ENCODE measurements at places on chromosomes 2 and 18.
A peak's percentile ranks its signal among the peaks of the same experiment; 100 is the strongest.

DNA sequence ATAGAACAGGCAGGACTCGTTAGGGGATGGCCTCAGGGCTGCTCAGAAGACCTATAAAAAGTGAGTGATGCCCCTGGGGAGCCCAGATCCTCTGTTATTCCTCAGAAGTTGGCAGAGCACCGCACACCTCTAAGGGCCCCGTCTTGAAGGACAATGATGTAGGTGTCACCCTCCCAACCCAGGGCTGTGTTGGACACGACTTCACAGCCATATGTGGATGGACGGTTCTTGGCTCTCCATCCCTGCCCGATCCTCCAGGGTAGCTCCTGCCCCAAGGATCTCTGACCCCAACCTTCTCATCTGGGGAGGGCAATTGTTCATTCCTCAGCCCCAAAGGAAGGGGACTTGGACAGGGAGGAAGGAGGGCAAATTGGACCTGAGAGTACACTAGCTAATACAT lies 246.1 kb downstream of the DYSF start:
- peak; percentile 25 for DNase-seq

- no peak for DNase-seq
Measured at GRCh38 chr2:8685697-8686358, 4.0 kb downstream of the ID2 start.

DNA sequence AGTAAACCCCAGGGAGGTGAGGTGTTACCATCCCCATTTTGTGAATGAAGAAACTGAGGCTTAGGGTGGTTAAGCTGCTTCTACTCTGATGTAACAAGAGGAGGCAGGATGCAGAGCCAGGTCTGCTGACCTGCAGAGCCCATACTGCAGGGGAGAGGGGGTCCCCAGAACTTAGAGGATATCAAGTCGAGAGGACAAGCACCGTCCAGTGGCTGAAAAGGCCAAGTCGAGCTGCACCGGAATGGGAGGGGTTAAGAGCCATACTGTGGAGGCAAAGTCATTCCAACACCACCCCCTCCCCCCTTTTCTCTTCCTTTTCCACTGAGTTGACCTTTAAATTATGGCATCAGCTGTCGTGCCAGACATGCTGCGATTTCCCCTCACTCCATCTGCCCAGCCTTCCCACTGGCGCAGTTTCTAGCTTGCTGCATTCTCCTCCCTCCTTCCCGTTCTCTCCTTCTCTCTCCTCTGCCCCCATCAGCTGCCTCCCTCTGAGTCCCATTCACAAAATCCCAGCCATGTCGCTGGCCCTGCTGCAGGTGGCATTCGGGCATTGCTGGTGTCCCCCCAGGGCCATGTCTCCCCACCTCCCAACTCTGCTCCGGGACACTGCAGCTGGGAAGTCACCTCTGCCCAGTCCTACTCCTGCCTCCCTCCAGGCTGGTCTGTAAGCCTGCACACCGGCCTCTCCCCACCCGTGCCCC lies 346.9 kb downstream of the DYSF start:
- DNase-seq, result no peak

GRCh38 chr2:201452058-201452921 lies 750 bp downstream of the STRADB start:
- DNase-seq, result no peak

DNA sequence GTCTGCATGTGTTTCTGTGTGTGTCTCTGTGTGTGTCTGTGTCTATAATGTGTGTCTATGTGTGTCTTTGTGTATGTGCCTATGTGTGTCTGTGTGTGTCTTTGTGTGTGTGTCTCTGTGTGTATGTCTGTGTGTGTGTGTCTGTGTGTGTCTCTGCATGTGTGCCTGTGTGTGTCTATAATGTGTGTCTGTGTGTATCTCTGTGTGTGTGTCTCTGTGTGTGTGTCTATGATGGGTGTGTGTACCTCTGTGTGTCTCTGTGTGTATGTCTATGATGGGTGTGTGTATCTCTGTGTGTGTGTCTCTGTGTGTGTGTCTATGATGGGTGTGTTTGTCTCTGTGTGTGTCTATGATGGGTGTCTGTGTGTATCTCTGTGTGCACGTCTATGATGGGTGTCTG lies 126.2 kb upstream of the GPC1 start:
- no peak for DNase-seq

DNA sequence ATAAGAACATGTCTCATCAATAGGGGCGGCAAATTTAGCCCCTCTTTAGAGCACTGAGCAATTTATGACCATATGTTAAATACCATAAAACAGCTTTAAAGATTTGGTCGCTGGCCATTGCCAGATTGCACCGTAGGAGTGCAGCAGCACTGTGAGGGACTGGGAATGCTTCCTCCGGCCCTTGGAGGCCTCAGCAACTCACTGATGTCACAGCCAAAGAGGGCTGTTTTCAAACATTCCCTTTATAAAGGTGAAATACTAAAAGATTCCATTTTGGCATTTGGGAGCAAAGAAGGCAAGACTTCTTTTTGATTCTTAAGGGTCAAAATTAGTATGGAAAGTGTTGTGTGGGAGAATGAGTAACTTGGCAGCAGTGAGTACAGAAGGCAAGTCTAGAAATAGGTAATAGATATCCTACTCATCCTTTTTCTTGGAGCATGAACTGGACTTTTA lies 63.7 kb downstream of the BABAM2 start:
- DNase-seq, result no peak

- DNase-seq, result no peak
Measured at GRCh38 chr2:233202531-233202944, 48.9 kb upstream of the ATG16L1 start.

GRCh38 chr2:230160112-230160660 lies 59.6 kb downstream of the SP110 start:
- no peak for DNase-seq

DNA sequence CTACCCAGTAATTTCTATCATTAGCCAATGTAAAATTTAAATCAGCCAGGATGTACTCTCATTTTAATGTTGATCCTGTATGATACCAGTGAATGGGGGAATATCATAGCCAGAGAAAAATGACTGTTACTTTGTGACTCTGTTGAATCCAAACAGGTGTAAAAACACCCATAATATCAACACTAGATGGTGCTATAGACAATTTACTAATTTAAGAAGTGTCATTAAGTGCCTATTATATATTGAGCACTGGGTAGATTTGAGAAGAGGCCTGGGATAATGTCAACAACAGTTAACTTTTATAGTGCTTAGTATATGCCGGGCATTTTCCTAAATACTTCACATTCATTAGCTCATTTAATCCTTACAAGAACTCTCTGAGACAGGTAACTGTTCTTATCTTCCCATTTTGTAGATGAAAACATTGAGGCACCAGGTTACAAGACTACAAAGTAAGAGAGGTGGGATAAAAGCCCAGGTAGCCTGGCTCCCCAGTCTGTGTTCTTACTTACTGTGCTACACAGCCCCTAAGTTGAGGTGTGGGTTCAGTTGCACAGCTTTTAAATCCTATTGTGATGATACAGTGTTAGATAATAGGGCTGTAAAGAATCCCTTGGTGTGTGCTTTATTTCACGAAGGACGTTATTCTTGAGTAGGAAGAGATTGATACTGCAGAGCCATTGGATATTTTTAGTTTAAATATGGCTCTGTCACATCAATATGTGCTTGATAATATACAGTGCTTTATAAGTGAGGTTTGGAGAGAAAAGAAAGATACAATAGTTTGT lies 325.5 kb downstream of the AGPS start:
- no peak for DNase-seq

- no peak for DNase-seq
Measured at GRCh38 chr2:108943751-108944150, 45.3 kb downstream of the EDAR start.

- no peak for DNase-seq
Measured at GRCh38 chr2:108637304-108637669, 82.0 kb upstream of the RANBP2 start.

DNA sequence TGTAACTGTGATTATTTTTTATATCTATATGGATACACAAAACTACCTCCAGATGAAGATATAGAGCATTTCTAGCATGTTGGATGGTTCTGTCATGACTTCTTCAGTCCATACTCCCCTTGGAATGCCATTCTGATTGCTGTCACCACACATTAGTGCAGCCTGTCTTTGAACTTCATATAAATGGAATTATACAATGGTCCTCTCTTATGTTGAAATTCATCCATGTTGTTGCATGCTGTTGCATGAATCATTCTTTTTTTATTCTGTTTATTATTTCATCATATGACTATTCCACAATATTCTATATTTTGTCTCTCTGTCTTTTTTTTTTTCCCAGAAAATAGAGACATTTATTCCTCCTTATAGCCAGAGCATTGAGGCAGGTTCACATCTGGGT lies 74.1 kb downstream of the OSBPL6 start:
- no peak for DNase-seq

DNA sequence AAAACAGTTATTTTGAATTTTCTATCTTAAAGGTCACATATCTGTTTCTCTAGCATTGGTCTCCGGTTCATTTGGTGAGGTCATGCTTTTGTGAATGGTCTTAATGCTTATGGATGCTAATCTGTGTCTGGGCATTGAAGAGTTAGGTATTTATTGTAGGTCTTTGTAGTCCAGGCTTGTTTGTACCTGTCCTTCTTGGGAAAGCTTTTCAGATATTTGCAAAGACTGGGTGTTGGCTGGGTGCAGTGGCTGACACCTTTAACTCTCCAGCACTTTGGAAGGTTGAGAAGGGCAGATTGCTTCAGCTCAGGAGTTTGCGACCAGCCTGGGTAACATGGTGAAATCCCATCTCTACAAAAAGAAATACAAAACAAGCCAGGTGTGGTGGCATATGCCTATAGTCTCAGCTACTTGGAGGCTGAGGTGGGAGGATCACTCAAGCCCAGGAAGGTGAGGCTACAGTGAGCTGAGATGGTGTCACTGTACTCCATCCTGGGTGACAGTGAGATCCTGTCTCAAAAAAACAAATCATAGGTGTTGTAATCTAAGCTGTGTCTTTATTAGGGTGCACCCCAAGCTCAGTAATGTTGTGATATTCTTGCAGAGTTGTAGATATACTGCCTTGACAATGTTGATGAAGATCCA lies 82.3 kb downstream of the FAM117B start:
- DNase-seq, result no peak

GRCh38 chr18:40577239-40577980 lies 1377.6 kb upstream of the PIK3C3 start:
- no peak for DNase-seq

DNA sequence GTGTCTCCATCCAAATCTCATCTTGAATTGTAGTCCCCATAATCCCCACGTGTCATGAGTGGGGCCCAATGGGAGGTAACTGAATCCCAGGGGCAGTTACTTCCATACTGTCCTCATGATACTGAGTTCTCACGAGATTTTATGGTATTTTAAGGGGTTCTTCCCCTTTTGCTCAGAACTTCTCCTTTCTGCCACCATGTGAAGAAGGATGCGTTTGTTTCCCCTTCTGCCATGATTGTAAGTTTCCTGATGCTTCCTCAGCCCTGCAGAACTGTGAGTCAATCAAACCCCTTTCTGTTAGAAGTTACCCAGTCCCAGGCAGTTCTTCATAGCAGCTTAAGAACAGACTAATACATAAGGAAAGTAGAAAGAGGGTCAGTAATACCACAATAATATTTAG lies 480.4 kb downstream of the KCNJ3 start:
- DNase-seq, result no peak

- peak; percentile 47 for DNase-seq
Measured at GRCh38 chr2:239190921-239191885, 209.6 kb downstream of the HDAC4 start.

DNA sequence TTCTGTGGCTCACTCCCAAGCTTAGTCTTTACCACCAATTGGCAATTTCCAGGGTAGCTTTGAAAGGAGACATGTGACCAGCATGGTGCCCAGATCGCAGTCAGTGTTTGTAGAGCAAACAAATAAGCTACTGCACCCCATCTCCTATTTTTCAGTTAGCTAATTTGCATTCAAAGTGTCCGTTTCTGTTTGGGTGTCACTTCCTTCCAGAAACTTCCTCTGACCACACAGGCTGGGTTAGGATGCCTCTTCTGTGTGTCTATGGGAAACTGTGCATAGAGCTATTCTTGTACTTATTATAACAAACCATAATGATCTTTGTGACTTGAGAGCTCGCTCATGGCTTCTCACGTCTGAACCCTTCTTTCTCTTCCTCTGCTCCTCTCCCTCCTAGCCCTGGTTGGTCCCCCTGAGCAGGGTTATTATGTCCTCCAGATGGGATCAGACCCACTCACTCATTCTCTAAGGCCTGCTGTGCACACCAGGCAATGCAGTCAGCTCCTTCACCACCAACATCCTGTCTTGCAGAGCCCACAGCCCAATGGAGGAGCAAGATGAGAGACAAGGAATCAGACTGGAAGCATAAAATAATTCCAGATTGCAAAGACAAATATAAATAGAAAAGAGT lies 101.2 kb upstream of the ALK start:
- no peak for DNase-seq

- DNase-seq, result no peak
Measured at GRCh38 chr2:137138263-137138662, 372.9 kb downstream of the THSD7B start.

GRCh38 chr18:8787794-8788193 lies 82.4 kb downstream of the MTCL1 start:
- no peak for DNase-seq

DNA sequence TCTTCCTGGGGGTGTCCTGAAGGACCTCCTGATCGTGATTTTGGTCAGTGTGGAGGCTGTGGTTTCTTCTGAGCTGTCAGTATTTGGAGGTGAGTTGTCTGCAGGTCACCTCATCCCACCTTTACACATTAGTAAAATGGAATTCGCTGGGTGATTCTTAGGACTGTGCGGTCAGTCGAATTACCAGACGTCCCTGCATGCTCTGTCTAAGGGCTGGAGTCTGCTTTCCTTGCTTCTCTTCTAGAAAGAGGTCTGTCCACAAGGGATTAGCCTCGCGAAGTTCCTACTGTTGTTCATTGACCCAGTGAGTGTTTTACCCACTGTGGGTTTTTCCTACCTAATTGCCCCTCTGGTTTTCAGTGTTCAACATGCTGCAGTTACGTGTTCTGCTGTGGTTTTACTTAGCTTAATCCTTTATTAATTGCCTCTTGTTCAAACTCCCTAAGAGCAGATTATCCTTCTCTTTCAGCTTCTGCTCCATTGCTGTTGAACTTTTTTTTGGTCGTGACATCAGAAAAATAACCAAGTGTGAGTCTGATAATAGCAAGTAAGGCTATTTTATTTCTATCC lies 183.4 kb downstream of the NEDD4L start:
- no peak for DNase-seq

- no peak for DNase-seq
Measured at GRCh38 chr2:16127958-16128357, 187.6 kb downstream of the MYCN start.

DNA sequence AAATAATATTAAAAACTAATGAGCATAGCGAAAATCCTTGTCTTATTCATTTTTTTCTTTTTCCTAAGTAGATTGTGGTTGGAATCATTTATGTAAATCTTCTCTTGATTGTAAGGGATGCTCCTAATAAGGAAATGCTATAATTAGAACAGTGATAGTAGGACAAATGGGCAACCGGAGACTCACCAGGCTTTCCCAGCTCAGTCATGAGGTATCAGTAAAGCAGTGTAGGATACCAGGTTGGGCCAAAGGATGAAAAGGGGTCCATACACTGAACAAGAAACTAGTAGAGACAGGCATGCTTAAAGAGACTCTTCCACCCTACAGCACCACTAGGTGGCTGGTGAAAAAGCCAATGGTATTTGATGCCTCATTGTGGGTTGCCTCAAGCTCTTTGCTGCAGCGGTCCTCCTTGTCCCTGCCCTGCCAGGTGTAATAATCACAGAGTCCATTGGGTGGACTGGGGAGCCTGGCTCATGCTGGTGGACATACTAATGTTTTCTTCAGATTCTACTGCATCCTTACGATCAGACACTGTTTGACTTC lies 71.4 kb upstream of the FAM98A start:
- no peak for DNase-seq

Measured in RWPE2 (cell line).